SW480 (cell line): ENCODE measurements at places on chromosomes 3 and 15.

GRCh38 chr3:172953571-172953970, 187.5 kb downstream of the SPATA16 start:
- DNase-seq: no peak

DNA sequence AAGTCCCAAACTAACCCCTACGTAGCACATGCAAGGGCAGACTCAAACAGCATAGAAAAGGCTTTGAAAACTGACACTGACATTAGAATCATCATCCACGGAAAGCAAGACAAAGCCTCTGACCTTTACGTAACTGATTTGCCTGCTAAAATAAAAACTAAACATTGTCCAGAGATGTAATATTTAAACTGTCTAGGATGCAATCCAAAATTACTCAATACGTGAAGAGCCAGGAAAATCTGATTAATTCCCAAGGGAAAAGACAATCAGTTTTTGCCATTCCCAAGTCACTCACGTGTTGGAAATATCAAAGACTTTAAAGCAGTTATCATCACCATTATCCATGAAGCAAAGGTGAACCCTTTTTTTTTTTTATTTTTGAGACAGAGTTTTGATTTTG, 13.3 kb upstream of the IQCF1 start:
- no peak for DNase-seq

DNA sequence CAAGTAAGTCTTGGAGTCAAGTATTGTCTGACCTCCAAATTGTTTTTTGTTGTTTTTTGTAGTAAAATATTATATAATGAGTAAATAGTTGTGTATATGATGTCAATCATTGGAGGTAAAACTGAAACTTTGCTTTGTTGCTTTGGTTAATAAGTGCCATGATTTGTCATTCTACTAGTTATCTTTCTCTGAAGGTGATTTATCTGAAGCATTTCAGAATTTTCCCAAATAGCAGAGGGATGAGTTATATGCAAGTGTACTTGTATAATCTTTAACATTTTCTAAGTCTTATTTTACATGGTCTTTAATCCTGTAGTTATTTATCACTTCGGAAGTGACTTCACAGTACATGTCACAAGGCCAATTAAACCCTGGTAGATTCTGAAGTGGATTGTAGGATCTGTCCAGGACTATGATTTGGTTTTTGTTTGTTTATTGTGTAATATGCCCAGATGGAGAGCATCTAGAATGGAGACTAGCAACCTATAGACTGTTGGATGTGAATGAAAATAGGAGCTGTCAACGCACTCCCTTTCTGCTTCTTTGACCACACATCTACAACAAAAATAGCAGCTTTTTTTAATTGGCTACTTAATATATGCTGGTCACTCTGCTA, 93.1 kb upstream of the SAMMSON start:
- DNase-seq: no peak

- DNase-seq: no peak
These were observed 35.7 kb upstream of the GRAMD1C start for GRCh38 chr3:113802795-113803455.

DNA sequence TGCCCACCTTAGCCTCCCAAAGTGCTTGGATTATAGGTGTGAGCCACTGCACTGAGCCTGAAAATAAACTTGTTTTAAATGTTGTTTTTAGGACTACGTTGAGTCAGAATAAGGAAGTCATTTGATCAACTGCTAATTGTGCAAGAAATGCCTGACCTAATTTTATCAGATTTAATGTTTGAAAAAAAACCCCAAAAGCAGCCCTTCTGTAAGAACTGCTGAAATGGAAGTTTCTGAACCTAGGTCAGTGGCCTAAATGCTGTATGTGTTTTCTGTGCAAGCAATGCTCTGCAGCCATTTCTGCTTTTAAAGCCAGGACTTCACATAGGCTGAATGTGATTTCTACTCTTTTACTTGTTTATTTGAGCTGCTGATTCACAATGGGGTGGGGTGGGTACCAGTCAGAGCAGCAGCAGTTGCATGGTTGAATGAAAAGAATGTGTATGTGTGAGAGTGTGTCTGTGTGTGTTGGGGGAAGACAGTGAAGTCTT, 6.6 kb downstream of the GPX1 start:
- DNase-seq: no peak

DNA sequence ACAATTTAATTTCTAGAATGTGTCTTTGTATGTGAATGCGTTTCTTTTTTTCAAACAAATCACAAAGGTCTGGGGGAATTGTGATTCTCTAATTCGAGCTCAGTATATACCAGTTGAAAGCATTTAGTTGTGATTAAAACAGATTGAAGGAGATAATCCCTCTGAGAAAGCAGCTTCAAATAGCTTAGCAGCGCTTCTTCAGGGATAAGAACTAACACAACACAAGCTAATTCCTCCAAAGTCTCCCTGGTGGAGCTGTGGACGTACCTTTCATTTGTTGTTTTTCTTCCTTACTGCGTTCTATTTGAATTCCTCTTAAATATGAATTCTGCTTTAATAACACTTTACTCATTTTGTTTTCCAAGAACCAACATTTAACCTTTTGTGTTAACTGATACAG, 286.7 kb downstream of the ROBO2 start:
- DNase-seq: no peak

DNA sequence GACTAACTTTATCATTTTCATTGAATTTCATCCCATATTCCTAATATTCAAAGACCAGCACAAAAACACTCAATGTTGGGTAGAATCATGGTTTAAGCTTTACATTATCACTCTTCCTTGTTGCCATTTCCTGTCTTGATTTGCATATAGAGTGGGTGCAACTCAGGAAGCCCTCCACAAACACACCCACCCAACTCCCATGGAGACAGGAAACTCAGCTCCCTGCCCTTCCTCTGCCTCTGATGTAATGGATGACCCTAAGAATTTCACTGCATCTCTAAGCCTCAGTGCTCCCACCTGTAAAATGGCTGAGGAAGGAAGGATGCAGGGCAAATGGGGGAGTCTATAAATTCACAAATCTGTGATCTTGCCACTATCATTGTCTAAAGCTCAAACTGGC, 98.1 kb upstream of the BFSP2 start:
- no peak for DNase-seq

DNA sequence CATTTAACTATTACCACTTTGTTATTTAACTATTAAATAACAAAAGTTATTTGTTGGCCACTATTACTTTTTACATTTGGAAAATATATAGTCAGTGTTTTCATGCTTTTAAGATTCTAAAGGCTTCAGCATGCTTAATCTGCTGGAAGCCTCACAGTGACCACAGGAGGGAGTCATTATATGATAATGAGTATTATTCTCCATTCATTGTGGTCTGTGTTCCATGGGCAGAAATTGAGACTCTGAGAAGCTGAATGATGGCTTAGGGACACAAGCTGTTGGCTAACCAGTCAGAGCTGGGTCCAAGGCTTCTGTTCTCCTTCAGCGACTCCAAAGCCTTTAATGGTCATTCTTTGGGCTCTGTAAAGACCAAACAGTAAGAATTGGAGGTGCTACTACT, 64.7 kb downstream of the BFSP2 start:
- DNase-seq: peak; percentile 50

DNA sequence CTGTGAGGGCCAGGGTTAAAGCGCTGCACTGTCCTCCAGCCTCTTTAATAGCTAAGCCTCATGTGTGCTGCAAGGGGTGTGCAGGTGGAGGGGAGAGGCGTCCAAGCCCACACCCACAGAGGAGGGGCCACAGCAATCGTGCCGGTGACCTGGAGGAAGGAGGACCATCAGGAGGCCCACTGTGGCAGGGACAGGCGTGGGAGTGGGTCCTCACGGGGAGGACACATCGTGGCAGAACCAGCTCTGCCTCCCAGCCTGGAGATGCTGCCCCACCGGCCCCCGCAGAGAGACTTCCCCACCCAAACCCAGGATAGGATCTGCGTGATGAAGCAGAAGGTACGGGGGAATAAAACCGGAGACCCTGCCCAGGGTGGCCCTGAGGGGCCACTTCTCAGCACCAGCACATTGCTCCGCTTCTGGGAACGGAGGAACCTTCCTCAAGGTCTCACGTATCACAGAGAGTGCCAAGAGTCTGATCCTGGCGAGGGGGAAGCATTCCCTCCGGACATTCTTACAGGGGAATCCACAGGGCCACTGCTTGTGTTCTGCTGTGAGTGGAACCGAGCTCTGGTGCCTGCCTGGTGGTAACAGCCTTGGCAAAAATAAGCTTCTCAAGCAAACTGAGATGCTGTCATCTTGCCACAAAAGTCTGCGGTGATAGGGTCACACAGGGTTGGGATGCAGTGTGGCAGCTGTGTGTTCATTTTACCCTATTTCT, 199.8 kb downstream of the XXYLT1 start:
- DNase-seq: no peak

DNA sequence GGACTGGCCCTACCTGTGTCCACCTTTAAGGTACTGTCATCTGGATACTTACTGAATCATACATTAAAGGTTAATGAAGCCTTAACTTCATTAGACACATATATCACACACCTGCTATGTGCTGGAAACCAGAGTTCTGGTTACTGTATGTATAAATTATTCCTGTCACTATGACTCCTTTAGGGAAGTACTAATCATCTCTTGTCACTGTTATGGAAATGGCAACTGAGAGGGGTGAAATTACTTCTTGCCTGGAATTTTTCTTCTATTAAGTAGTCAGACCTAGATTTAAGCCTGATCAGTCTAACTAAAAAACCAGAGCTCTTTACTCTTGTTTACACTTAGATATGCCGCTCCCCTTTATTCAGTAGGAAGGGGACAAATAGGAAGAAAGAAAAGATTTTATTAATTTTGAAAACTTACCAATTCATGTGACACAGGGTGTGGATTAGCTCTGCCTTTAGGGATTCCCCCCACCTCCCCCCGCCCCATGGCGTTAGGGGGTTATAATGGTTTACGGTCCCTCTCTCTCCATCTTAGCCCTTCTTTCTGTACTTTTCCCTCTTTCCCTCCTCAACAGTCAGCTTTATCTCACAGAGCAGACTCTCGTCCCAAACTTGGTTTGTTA, 152.5 kb downstream of the KLHL25 start:
- no peak for DNase-seq

- no peak for DNase-seq
These were observed 101.4 kb downstream of the ABI3BP start for GRCh38 chr3:100891827-100892226.

- no peak for DNase-seq
These were observed 87.6 kb downstream of the BDH1 start for GRCh38 chr3:197468167-197468566.

DNA sequence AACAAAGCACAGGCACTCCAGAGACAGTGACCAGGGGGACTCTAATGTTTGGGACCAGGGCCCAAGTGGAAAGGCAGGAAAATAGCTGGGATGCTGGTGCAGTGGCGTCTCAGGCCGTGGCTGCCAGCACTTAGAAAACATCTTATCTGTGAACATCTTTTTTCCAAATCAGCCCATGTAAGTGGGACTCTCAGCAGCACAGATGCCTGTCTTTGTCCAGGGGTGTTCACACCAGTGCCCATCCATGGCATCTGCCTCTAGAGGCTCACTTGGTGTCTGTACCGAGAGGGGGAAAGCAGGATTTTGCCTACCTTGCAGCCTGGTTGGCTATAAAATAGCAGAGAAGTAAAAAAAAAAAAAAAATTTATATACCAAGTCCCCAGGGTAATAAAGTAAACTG, 26.7 kb downstream of the SLC12A8 start:
- no peak for DNase-seq

GRCh38 chr15:88256279-88257230, at the start of gene NTRK3:
Gene NTRK3 (minus strand): TSS chr15:88256739. CDS start chr15:88256153, 586 bp downstream.
- DNase-seq: no peak

GRCh38 chr3:47243419-47244147, 39.0 kb downstream of the KIF9 start:
- no peak for DNase-seq

DNA sequence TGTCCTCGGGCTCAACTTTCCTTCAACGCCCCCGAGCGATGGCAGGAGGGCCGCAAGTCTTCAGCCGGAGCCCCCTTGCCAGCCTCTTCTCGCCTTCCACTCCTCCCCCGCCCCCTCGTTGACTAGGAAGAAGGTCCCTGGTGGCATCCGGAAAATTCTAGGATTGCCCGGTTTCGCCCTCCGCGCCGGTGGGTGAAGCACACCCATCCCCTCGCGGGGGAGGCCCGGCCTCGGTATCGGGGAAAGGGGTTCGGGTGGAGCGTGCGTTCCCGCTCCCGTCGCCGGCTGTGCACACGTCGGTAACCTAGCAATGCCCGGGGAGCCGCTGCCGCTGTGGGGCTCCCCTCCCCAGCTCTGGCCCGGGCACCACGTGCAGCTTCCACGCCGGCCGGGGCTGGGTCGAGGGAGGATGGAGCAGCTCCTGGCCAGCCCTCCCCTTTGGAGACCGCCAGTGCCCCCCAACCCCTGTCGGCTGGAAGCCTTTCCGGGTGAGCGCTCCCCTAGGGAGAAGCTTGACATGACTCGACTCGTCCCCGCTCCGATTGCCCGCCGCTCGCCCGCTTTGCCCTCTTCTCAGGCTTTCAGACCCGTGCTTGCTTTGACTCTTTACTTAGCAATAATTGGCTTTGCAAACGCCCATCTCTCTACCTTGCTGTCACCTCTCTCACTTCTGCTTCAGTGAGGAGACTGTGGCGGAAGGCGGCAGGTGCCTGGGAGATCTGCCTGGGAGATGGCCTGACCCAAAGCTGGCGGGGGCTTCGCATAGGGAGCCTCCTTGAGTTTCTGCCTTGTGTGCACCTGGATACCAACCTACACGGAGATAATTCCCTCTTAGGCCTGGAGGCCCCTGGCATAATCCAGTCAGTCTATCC, 1.3 kb downstream of the CACNA1D start:
- DNase-seq: no peak

DNA sequence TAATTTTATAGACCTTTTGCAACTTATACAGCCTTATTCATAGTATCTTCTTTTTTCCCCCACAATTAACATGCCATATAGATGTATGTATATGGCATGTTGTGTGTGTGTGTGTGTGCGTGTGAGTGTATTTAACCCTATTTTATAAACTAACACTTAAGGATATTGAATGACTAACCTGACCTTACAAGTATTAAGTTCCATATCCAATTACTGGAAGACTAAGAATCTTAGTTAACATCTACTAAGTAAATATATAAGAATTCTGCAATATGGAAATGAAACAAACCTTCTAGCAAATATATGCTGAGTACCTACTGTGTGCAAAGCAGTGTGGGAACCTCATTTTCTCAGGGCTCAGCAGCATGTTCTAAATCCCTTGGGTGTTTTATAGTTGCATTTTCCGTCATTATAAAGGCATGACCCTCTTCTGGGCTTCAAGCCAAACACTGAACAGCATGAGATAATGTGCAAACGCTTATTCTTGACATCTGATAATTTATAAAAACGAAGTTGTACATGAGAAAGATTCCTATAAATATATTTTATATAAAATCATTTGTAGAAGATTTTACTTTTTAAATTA, 105.5 kb downstream of the NLGN1 start:
- no peak for DNase-seq

- no peak for DNase-seq
These were observed 138.5 kb downstream of the RORA start for GRCh38 chr15:61090386-61091288.
